Mesothelial cell of epicardium (in vitro differentiated cells): ENCODE measurements at places on chromosomes 6 and 20. TPM values are rescaled to one million over a fixed set of nuclear protein-coding genes. Genes with fewer than 3 reads are reported as not detected.

Gene KHDC1L
- total RNA-seq, result 0.56 to 0.95 TPM (median 0.58 TPM) in 3 replicates

Gene SRMS
- total RNA-seq, result not detected in 3 replicates

Gene YTHDF1
- total RNA-seq, result 49.3 to 52.9 TPM (median 50.1 TPM) in 3 replicates

Gene MCHR2
- total RNA-seq, result not detected in 3 replicates

Gene NKX2-2
- total RNA-seq, result not detected in 3 replicates

Gene PSORS1C1
- total RNA-seq, result 0.29 to 1.1 TPM (median 0.72 TPM) in 3 replicates

Gene PXT1
- total RNA-seq, result 0.11 TPM in 1 of 3 replicates, not detected in the others

Gene MBOAT1
- total RNA-seq, result 23.5 to 24.6 TPM (median 24.5 TPM) in 3 replicates

Gene ELOVL4
- total RNA-seq, result 3.3 to 3.6 TPM (median 3.6 TPM) in 3 replicates

Gene AURKA
- total RNA-seq, result 13.2 to 14.7 TPM (median 14.4 TPM) in 3 replicates

Gene UST
- total RNA-seq, result 5.9 to 6.6 TPM (median 6.3 TPM) in 3 replicates

Gene PHIP
- total RNA-seq, result 45.5 to 46.9 TPM (median 46.2 TPM) in 3 replicates

Gene ZC2HC1B
- 0.29 TPM in 1 of 3 replicates, not detected in the others for total RNA-seq

Gene ELOVL2
- 1.6 to 1.8 TPM (median 1.6 TPM) in 3 replicates for total RNA-seq

Gene MUC22
- total RNA-seq, result not detected in 3 replicates

DNA sequence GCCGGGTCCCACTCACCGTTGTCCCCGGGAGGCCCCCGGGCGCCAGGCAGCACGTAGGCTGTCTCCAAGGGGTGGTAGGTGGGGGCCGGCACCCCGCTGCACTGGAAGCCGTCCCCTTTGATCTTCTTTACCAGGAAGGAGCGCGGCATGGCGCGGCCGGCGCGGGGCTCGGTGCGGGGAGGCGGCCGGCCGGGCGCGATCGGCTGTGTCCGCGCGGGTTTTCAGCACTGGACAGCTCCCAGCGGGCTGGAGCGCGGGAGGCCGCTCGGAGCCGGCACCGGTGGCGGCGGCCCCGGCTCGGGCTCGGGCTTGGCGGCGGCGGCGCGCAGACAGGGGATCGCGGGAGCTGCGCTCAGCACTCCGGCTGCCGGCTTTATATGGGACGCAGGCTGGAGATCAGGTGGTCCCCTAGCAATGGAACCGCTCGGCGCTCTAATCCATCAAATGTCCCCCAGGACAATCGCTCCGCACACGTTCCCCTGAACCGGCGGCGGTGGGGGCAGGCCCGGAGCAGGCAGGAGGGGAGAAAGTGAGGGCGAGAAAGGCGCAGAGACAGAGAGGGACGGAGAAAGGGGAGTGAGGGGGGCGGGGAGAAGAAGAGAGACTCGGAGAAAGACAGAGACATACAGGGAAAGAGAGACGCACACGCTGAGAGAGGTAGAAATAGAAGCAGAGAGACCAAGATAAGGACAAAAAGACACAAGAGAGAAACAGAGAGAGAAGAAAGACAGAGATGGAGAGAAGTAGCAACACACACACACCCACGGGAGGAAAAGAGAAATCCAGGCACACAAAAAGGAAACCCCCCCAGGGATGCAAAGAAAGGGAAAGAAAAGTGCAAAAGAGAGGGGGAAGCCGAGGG lies at the start of gene SCRT2:
Gene SCRT2 (minus strand): TSS at position 350 of the 862 bp plus-strand sequence. CDS start 201 bp downstream, at position 149.
- DNase-seq, result peak; percentile 87

DNA sequence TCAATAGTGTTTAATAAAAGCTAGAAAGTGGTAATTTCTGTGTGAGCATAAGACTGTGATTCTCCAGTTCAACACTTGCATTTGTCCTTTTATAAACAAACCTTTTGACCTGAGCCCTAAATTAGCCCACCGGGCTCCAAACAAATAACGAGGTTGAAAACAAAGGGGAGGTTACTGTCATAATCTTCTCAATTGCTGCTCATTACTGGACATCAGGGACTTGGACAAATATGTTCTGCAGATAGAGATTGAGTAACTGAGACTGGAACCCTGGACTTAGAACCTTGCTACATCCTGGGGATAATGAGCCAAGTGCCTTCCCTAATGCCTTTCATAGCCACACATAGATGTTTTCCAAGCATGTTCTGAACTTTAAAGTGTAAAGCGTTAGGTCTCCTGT lies 84.2 kb upstream of the PCSK2 start:
- DNase-seq, result no peak

- no peak for DNase-seq
These were observed 85.2 kb downstream of the KIF16B start for GRCh38 chr20:16488086-16488485.

DNA sequence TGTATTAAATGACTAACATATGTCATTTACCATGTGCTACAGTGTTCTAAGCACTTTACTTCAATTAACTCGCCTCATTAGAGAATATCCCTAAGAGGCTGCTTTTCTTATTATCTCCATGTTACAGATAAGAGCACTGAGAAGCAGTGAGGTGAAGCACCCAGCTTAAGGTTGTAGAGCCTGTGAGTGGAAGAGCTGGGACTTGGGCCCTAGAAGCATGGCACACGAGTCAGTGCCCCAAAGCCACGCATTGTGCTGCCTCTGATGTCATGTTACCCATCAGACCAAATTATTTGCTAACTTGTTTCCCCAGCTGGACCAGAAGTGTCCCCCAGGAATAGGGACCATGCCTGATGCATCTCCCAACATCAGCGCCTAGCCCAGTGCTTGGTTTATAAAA lies 34.1 kb downstream of the POFUT1 start:
- DNase-seq, result no peak

GRCh38 chr6:134727081-134727480 lies 222.8 kb downstream of the ALDH8A1 start:
- DNase-seq, result no peak

DNA sequence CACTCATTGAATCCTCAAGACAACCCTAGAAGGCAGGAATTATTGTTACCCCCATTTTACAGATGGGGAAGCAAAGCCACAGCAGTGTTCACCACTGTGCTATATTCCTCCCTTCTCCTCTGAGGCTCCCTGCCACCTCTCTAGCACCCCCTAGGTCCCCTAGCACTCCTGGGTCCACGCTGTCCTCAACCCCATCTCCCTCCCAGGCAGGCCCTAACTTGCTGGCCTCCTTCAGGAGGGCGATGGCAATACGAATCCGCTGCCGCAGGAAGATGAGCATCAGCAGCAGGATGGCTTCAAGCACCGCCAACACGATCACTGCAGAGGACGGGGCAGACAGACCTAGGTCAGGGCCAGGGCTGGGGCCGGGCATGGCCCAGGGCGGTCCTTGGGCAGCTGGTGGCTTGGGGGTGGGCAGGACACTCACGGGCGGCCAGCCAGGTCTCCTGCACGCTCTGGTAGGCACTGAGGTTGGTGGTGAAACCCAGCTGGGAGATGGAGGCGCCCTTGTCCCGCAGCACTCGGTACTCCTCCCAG lies 7.8 kb upstream of the NEU1 start:
- DNase-seq, result no peak

DNA sequence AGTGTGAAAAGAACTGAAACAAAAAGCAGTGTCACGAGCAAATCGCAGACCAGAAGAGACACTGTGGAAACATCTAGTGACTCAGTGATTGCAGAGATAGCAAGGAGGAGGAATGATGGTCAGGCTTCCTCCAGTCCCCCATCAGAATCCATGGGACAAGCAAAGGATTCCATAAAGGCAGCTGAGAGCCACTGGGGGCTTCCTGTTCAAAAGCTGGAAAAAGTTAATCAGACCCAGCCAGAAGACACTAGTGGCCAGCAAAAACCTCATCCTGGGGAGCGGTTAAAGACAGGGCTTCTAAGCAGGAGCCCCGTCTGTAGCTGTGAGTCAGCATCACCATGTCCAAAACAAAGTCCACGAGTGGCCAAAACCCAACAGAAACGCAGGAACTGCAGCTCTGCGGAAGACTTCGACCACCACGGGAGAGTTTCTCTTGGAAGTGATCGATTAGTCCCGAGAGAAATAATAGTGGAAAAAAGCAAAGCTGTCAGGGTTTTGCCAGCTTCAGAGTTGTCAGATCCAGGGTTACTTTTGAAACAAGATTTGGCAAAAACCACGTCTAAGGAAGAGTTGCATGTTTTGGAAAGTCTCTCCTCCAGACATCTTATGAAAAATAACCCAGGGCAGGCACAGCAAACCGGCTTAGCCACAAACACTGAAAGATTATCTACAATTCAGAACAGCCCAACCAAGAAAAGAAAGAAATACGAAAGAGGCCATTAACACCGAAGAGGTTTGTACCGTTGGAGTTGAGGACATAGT lies 51.0 kb downstream of the JAG1 start:
- DNase-seq, result no peak

- DNase-seq, result no peak
These were observed 85.8 kb downstream of the CDKAL1 start for GRCh38 chr6:20620043-20620442.

GRCh38 chr6:88358846-88359245 lies 192.7 kb upstream of the CNR1 start:
- no peak for DNase-seq

GRCh38 chr20:58745391-58745790 lies 52.8 kb downstream of the NPEPL1 start:
- peak; percentile 28 for DNase-seq

- no peak for DNase-seq
These were observed 26.5 kb downstream of the EFCAB8 start for GRCh38 chr20:32885185-32885584.

DNA sequence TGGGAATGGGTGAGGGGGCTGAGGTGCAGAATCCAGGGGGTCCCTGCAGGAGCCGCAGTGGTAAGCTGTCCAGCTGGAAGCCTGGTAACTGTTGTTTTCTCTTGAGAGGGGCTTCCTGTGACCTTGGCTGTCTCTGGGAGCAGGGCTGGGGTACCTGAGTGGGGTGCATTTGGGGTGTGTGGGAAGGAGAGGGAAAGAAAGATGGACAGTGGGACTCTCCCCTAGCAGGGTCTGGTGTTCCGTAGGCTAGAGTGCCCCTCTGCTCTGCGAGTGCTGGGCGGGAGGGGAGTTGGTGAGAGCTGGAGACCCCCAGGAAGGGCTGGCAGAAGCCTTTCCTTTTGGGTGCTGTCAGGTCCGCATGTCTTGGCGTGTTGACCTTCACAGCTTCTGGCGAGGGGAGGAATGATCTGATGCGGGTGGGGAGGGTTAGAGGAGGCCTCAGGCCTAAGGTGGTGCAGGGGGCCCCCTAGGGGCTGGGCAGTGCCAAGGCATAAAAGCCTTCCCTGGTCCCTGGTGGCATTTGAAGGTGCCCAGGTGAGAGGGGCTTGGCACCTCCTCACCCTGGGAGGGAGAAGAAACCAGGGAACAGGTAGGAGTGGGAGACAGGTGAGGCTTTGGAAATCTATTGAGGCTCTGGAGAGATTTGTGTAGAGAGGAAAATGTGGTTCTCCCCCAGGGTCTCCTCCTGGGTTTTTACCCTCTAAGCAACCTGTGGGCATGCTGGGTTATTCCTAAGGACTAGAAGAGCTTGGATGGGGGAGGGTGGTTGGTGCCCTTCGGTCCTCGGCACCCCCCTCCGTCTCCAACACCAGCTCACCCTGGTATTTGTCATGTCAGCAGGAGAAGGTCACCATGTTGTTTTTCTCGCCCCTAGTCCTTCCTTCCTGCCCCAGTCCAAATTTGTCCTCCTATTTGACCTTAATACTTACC lies 3.3 kb downstream of the VEGFA start:
- no peak for DNase-seq

DNA sequence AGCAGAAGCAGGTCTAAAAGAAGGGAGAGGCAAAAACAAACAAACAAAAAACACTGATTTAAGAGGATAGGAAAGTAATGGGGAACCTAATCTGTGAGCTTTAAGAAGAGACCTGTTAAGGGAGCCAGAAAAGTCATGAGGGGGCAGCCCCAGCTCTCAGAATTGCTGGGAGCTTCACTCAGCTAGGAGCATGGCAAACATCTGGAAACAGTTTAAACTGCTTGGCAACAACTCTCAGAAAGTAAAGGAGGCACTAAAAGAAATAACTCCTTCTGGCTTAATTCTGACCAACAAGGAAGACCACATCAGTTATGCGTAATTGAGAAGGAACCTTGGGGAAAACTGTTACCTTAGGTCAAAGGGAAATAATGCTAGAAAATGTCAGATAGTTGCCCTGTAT lies 121.4 kb downstream of the LAMP5 start:
- no peak for DNase-seq

DNA sequence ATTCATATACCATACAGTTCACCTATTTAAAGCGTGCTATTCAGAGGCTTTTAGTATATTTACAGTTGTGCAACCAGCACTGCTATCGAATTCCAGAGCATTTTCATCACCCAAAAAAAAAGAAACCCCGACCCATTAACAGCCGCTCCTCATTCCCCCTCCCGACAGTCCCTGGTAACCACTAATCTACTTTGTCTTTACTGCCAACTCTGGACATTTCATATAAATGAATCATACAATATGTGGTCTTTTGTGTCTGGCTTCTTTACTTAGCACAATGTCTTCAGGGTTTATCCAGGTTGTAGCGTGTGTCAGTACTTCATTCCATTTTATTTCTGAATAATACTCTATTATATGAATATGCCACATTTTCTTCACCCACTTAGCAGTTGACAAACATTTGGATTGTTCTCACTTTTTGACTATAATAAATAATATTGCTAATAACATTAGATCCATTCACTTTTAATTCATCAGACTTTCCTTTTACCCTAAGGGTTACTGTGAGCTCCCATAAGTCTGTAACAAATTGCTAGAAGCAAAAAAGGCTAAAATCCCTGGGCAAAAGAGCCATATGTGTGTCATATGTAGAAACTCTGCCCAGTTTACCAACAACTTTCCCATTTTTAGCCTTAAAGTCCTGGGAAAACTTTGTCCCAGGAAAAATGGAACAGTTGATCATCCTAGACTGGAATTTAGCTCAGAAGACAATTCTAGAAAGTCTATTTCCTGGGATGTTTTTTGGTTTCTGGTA lies 23.2 kb upstream of the ROS1 start:
- no peak for DNase-seq

- DNase-seq, result no peak
These were observed 77.0 kb downstream of the TBX18 start for GRCh38 chr6:84687431-84687830.

GRCh38 chr20:51542571-51543421 lies at the start of gene NFATC2:
Gene NFATC2 (minus strand): TSS chr20:51542719. CDS start chr20:51542499, 220 bp downstream.
- no peak for DNase-seq

GRCh38 chr20:41407607-41408006 lies 41.0 kb upstream of the EMILIN3 start:
- DNase-seq, result no peak

DNA sequence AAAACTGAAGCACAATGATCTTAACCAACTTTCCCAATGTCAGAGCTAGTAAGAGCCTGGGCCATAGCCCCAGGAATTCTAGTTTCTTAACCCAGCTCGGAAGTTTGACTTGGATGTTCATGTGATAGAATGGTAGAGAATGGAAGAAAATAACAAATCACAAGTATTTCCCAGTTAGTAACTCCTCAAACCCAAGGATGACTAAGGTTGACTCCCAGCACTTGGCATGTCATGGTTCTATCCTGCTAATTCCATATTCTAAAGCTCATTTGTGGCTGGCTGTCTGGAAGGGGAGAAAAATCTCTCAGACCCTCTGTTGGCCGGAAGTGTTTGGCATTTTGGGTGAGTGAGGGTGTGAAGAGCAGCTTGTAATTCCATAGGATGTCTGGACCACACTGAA lies 248.7 kb downstream of the RFPL4B start:
- no peak for DNase-seq

DNA sequence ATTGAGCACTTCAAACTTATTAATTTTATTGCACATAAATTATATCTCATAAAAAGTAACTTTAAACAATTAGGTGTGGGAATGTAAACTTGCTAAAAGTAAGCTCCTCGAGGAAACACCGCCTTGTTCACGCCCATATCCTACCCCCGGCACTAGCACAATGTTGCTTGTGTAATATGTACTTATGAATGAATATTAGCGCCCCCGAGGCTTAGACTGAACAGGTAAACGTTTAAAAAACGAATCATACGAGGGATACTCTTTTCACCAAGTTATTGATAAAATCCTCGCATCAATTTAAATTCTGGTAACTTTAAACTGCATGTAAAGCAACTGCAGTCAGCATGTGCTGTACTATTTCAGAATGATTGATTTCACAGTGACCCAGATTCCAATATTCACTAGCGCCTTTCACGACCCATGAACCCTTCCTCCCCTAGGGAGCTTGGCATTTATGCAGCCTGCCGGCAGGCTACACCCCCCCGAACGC lies 637 bp downstream of the TFB1M start:
- no peak for DNase-seq
